Effector memory CD8-positive, alpha-beta T cell (primary cell): ENCODE measurements at places on chromosomes 7 and 10.

- no peak for DNase-seq
- no peak overlapping the region for H3K27ac ChIP-seq
- H3K36me3 ChIP-seq: peaks cover 6% of the 10 kb centered on the region
- H3K4me1 ChIP-seq: peaks cover 3% of the 10 kb centered on the region
- H3K27me3 ChIP-seq: peaks cover 27% of the 10 kb centered on the region
These were observed 2.8 kb downstream of the EFCAB10 start for GRCh38 chr7:105578496-105578895.

DNA sequence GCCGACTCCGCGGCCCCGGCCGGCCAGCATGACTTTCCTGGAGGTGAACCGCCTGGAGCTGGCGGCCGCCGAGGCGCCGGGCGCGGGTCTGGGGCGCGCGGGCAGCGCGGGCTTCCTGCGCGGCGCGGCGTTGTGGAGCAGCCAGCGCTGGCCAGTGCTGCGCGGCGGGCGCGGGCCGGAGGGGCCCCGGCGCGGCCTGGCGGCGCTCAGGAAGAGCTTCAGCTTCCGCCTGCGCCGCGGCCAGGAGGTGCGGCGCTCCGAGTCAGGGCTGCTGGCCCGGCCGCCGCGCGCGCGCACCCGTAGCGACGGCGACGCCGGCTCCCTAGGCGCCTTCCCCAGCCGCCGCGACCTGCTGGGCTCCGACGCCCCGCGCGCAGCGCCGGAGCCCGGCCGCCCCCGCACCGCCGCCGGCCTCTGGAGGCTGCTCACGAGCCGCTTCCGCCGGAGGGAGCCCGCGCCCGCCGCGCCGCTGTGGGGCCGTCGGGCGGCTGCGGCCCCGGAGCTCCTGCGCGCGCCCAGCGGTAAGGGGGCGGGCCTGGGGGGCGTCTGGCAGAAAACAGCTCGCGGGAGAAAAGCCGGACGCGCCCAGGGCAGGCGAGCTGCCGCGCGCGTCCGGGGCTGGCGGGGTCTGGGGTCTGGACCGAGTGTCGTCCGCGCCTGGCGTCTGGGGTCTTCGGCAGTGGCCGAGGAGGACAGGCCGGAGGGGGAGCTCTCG lies 29.0 kb downstream of the AGAP3 start:
- no peak for DNase-seq
- peaks cover 15% of the 10 kb centered on the region for H3K36me3 ChIP-seq
- no peaks in the 10 kb centered on the region for H3K27me3 ChIP-seq
- H3K4me3 ChIP-seq: peak overlapping the region; percentile 76

GRCh38 chr10:4260483-4261124 lies 475.6 kb upstream of the KLF6 start:
- no peak overlapping the region for H3K27ac ChIP-seq
- peaks cover 3% of the 10 kb centered on the region for H3K36me3 ChIP-seq
- no peak for DNase-seq
- H3K4me1 ChIP-seq: peaks cover 6% of the 10 kb centered on the region
- H3K4me3 ChIP-seq: no peak overlapping the region

DNA sequence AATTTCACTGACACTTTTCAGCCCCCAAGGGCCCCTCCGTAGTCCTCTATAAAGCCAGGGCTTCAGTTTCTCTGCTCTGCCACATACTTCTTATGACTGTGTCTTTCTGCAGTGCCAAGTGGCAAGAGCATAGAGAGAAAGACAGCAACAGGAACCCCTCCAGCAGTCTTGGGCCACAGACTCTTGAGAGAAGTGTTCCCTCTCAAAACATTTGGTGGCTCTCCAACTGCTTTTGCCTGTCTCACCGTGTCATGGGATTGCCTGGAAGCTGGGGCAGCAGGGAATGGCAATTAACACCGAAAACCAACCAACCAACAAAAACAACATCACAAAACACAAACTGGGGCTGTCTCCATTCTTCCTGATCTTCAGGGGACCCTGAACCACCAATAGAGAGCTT lies 73.8 kb upstream of the ELN start:
- no peaks in the 10 kb centered on the region for H3K4me1 ChIP-seq
- no peaks in the 10 kb centered on the region for H3K36me3 ChIP-seq
- H3K27me3 ChIP-seq: peaks cover 10% of the 10 kb centered on the region
- no peak overlapping the region for H3K27ac ChIP-seq
- no peak for DNase-seq

DNA sequence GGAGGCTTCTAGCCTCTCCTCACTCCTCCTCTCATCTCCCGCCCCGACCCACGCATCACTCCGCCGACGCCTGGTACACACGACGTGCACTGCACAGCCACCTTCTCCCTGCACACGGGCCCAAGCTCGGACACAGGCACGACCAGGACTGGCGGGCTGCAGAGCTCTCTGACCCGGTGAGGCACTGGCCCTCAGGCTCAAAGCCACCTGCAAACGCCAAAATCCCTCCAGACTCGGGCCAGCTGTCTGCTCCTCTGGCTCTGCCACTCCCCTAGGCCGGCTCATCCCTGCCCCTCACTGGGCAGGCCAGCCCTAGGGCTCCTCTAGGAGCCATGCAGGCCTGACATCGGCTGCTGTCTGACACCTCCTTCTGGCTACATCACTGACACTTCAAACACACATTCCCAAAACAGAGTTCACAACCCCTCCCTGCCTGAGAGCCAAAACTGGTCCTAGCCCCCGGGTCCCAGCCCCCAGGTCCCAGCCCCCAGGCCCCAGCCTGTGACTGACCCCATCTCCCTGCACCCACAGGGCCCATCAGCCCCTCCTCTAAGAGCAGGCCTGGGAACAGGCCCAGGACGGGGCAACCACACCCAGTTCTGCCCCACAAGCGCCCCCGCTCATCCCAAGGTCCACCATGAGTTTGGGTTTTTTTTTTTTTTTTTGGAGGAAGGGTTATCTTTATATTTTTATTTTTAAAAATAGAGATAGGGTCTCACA lies 35.1 kb downstream of the MAD1L1 start:
- no peaks in the 10 kb centered on the region for H3K27me3 ChIP-seq
- H3K27ac ChIP-seq: no peak overlapping the region
- H3K4me3 ChIP-seq: no peak overlapping the region
- peaks cover 12% of the 10 kb centered on the region for H3K36me3 ChIP-seq
- no peaks in the 10 kb centered on the region for H3K4me1 ChIP-seq

DNA sequence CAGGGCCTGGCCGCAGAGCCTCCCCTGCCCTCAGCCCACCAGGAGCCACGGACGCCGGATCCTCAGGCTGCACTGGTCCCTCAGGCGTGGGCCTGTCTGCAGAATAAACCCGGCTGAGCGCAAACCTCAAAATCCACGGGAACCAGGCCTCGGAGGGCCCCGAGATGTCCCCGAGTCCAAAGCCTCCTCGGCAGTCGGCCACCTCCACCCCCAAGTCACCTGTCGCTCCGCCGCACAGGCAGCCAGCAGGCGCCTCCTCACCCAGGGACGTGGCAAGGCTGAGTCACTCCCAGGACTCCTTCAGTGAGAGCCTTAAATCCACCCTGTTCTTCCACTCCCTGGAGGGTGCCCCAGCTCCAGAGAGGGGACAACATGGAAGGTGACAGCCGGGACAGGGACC lies 33.2 kb downstream of the STK32C start:
- H3K4me3 ChIP-seq: no peak overlapping the region
- H3K4me1 ChIP-seq: peaks cover 8% of the 10 kb centered on the region
- no peaks in the 10 kb centered on the region for H3K27me3 ChIP-seq
- DNase-seq: no peak
- H3K27ac ChIP-seq: no peak overlapping the region
